ENCODE measurements at places on chromosomes 2 and 18.

DNA sequence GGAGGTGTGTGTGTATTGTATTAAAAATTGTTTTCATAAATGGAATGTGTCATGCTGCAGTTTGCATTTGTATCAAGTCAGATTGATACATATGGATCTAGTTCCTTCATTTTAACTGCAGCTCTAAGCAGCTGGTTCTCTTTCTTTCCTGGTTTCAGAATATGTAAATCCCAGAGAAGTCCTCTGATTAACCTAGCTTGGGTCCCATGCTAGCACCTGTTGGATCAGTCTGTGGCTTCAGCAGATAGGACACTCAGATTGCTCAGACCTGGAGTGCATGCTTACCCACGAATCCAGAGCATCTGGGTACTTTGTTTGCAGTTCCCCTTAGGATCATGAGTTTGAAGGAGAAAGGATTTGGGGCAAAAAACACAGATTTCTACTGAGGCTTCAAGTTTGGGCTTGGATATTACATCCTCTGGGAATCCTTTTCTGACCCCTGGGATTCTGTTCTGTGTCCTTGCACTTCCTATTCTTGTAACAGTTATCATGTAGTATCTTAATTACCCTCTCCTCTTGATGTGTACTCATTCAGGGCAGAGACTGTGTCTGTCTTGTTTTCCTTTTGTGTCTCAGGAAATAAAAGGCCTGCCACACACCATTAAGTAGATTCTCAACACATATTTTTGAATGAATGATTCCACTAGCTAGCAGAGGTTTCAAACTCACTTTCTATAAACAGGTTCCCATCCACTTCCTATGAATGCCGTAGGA, 142.1 kb downstream of the PHLPP1 start:
- DNase-seq, result no peak

DNA sequence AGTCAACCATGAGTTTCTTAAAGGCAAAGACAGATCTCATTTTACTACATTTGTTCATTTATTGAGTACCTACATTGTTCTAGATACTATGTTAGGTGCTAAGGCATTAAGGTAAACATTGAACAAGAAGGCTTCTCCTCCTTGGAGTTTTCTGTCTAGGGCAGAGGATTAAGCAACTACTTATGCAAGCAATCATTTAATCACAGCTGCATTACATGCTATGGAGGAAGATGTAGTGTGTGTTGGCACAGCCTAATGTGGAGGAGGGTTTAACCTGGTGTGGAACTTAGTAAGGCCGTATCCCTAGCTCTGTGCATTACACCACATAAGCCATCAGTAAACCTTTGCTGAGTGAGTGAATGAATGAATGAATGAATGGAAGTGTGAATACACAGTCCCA, 106.5 kb upstream of the MAP3K20 start:
- no peak for DNase-seq

- DNase-seq, result no peak
These were observed 1403.3 kb upstream of the DDX18 start for GRCh38 chr2:116411211-116411610.

DNA sequence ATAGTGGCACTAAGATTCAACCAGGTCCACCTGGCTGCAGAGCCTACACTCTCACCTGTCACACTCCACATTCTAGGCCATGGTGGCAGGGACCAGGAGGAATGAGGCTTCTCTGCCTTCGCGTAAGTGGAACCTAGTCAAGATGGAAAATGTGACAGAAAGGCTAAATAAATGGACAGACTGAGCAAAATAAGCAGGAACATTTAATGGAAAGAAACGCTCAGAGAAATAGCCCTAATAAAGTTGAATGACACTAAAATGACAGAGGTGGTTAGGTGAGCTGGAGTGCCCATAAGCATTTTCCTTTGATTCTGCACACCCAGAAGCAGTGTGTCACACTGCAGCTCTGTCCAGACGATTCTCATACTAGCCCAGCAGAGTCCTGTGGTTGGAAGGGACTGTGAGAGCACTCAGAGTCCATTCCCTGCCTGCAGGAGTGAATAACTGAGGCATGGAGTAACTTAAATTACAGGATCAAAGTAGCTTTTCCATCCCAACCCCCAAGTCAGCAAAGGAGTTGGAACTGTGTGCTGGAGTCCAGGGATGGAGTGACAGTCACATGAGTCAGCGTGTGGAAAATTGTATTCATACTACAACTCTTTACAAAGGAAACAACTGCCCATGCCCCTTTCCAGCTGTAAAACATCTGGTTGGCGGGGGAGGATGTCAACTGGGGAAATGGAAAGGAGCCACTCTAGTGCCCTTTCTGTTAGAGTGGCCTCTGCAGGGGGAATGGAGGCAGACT, 105.4 kb upstream of the LGALSL start:
- DNase-seq, result no peak

Measured in HuH-7 (cell line).